ENCODE measurements at places on chromosomes 3 and 15.

GRCh38 chr3:65975032-65975431 lies 63.7 kb downstream of the MAGI1 start:
- H3K4me3 ChIP-seq: no peak overlapping the region
- no peaks in the 10 kb centered on the region for H3K36me3 ChIP-seq
- no peaks in the 10 kb centered on the region for H3K27me3 ChIP-seq

DNA sequence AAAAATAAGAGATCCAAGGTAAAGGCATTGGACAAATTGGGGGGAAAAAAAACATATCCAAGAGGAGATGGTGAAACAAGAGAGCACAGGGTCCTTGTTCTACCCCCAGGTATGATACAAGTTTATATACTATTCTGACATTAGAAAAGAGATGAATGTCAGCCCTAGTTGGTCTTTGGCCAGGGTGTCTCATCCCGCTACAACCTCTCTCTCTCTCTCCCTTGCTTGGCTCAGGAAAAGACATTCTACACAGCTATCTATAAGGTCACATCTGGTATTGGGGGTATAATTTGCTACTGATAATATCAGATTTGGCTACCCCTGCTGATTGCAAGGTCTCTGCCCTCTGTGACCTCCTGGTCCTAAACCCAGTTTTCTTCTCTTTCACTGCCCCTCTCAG lies 117.2 kb downstream of the GOLIM4 start:
- H3K27ac ChIP-seq: no peak overlapping the region
- H3K4me1 ChIP-seq: no peaks in the 10 kb centered on the region
- no peak overlapping the region for H3K4me3 ChIP-seq
- no peaks in the 10 kb centered on the region for H3K27me3 ChIP-seq
- no peaks in the 10 kb centered on the region for H3K36me3 ChIP-seq
- no peak for DNase-seq

DNA sequence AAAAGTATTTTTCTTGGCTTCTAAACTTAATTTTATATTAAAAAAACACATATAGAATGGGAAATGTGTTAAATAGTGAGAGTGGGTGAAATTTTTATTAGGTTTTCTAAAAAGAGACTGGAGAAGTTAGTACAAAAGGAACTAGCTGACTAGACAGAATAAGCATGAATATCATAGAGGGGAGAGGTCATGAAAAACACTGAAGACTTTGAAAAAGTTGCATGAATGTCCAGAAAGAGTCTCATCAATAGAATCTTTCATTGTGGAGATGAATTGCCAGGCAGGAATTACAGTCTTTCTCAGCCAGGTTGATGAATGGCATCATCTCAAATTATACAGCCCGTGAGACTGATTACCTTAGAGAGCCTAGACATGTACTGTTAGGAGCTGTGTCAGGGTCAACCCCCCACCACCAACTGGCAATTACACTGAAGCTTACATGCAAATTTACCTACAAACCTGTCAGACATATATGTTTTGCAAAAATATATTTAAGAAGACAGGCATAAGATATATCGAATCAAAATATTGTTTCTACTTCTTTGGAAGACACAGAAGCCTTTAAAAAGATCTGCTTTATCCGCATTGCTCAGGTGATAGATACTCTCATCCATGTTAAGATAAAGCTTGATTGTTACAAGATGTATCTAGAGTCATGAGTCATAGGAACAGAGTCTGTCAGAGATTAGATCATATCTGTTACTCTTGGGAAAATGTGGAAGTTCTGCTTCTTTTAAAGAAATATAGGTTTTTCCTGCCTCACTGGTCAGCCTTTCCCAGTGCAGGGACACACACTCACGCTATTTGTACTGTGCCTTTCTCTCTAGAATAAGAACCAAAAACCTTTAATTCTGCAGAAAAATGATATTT lies 34.8 kb upstream of the PFN2 start:
- no peak overlapping the region for H3K4me3 ChIP-seq
- H3K27ac ChIP-seq: no peak overlapping the region
- no peaks in the 10 kb centered on the region for H3K36me3 ChIP-seq
- no peaks in the 10 kb centered on the region for H3K4me1 ChIP-seq

- no peaks in the 10 kb centered on the region for H3K27me3 ChIP-seq
- H3K27ac ChIP-seq: no peak overlapping the region
- H3K4me3 ChIP-seq: no peak overlapping the region
- peaks cover 4% of the 10 kb centered on the region for H3K36me3 ChIP-seq
- no peaks in the 10 kb centered on the region for H3K4me1 ChIP-seq
These were observed 44.7 kb downstream of the ATP11B start for GRCh38 chr3:182837855-182838454.

GRCh38 chr3:99747915-99748314 lies 69.7 kb upstream of the CMSS1 start:
- H3K27ac ChIP-seq: no peak overlapping the region
- no peaks in the 10 kb centered on the region for H3K27me3 ChIP-seq
- H3K36me3 ChIP-seq: no peaks in the 10 kb centered on the region
- no peak for DNase-seq
- no peak overlapping the region for H3K4me3 ChIP-seq

GRCh38 chr3:185659942-185660921 lies 74.1 kb downstream of the SENP2 start:
- H3K4me1 ChIP-seq: peaks cover 49% of the 10 kb centered on the region
- no peak for DNase-seq
- H3K4me3 ChIP-seq: peak overlapping the region; percentile 45
- no peaks in the 10 kb centered on the region for H3K27me3 ChIP-seq
- H3K27ac ChIP-seq: no peak overlapping the region

- DNase-seq: no peak
- no peaks in the 10 kb centered on the region for H3K36me3 ChIP-seq
- no peak overlapping the region for H3K27ac ChIP-seq
- no peaks in the 10 kb centered on the region for H3K27me3 ChIP-seq
- H3K4me1 ChIP-seq: no peaks in the 10 kb centered on the region
- H3K4me3 ChIP-seq: no peak overlapping the region
These were observed 16.0 kb upstream of the MEGF11 start for GRCh38 chr15:66269326-66270090.

DNA sequence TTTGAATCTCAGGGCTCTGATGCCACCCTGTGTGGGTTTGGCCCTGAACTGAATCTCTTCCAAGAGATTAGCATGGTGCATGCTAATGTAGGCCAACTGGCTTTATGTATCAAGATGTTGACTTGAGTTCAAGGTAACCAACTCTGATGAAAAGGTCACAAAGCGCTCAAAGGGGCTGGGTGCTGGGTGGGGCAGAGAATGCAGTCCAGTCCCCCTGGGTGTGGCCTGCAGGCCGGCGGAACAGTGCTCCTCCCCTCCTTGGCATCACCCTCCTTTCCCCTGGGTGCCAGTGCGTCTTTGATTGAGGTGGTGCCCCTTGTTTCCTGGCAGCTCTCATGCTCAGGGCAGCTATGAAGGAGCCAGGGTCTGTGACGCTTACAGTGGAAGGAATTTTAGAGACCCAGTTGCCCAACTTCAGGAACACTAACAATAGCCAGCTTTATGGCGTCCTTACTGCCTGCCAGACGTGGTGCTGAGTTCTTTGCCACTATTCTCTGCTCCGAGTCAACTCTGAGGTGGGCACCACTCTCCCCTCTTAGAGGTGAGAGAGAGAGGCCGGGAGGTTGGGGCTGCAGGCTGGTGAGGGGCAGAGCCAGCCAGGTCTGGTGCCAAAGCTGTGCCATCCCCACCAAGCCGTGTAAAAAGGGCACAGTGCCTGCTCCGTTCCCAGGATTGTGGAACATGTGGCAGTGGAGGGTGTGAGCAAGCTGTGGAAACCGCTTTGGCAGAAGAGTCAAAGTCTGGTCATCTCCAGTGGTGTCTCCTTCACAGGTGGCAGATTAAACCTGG lies 9.8 kb downstream of the SYNM start:
- peak overlapping the region; percentile 29 for H3K4me3 ChIP-seq
- DNase-seq: no peak
- H3K36me3 ChIP-seq: peaks cover 2% of the 10 kb centered on the region
- H3K27ac ChIP-seq: peak overlapping the region; percentile 79
- H3K4me1 ChIP-seq: peaks cover 17% of the 10 kb centered on the region
- no peaks in the 10 kb centered on the region for H3K27me3 ChIP-seq

- H3K27me3 ChIP-seq: no peaks in the 10 kb centered on the region
- no peaks in the 10 kb centered on the region for H3K4me1 ChIP-seq
- no peak for DNase-seq
- no peaks in the 10 kb centered on the region for H3K36me3 ChIP-seq
- no peak overlapping the region for H3K4me3 ChIP-seq
These were observed 851 bp upstream of the TEX55 start for GRCh38 chr3:119145128-119145499.

DNA sequence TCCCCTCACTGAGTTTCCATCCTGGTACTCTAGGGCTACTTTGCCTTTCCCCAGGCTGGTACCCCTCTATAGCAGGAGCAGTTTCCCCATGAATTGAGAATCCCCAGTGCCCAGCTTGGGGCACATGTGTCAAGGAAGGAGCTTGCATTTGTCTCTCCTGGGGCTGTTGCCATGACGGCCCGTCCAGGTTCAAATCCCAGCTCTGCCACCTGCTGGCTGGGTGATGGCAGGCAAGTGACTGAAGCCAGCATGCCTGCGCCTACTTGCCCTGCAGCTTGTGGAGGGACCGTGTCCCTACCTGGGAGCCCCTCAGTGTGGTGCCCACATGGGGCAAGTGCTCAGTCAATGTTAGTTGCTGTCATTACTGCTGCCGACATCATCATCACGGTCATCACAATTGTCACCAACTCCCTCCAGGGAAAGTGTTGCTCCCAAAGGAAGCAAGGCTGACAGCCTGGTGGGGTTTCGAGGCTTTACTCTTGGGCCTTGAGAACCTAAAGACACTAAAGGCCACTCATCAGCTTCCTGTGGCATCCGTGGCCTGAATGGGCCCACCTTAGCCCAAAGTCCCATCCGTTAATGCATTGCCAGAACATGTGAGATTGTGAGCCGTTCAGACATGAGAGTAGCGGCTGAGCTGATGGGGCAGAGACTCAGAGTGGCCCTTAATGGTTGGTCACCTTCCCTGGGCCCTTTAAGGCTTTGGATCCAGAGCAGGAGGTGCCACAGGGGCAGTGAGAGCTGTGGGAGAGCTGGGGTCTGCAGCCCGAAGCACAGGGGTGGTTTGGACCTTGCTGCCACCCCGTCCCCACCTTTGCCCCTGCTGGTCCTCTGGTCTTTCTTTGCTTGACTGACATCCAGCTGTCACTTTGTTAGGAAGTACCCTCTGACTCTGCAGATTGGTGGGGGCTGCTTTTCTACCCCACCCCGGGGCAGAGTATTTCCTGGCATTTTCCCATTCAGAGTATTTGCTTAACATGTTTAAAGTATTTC lies 144.4 kb downstream of the DNAJB8 start:
- H3K4me1 ChIP-seq: peaks cover 11% of the 10 kb centered on the region
- H3K27me3 ChIP-seq: no peaks in the 10 kb centered on the region
- DNase-seq: no peak
- no peaks in the 10 kb centered on the region for H3K36me3 ChIP-seq
- H3K4me3 ChIP-seq: no peak overlapping the region
- H3K27ac ChIP-seq: no peak overlapping the region

DNA sequence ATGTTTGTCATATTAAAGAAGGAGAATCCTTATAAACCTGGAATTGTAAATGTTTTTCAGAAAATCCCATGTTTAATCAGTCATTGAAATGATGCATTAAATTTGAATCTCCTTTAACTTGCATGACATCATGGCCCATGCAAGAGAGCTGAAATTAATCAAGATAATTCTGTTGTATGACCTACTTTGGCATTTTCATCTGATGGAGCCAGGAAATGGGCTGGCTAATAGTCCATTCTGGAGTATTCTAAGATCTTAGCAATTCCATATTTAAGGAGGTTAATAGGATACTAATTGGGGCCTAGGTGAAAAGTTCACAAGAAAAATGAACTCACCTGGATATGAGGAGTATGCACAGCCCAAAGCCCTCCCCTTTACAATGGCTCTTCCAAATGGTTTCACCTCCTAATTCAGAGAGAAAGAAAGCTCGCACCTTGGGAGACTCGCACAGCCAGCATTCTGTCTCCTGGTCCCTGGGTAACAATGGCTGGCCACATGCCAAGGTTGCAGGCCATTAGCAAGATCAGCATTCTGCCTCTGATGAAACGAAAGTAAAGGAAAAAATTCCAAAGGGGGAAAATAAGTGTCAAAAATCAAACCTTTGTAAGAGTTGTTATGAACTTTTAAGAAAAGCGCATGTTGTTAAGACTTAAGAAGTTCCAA lies 786.4 kb downstream of the MCTP2 start:
- DNase-seq: no peak
- H3K27me3 ChIP-seq: no peaks in the 10 kb centered on the region
- no peak overlapping the region for H3K4me3 ChIP-seq
- H3K27ac ChIP-seq: no peak overlapping the region
- H3K36me3 ChIP-seq: no peaks in the 10 kb centered on the region

- no peaks in the 10 kb centered on the region for H3K27me3 ChIP-seq
- H3K36me3 ChIP-seq: no peaks in the 10 kb centered on the region
- DNase-seq: no peak
- no peaks in the 10 kb centered on the region for H3K4me1 ChIP-seq
- H3K4me3 ChIP-seq: no peak overlapping the region
These were observed 58.0 kb downstream of the MCF2L2 start for GRCh38 chr3:183370391-183370790.

- no peaks in the 10 kb centered on the region for H3K36me3 ChIP-seq
- H3K4me1 ChIP-seq: no peaks in the 10 kb centered on the region
- H3K27me3 ChIP-seq: no peaks in the 10 kb centered on the region
These were observed 79.3 kb downstream of the ADAMTSL3 start for GRCh38 chr15:83733206-83733605.

GRCh38 chr3:153319705-153320554 lies 157.9 kb downstream of the RAP2B start:
- H3K4me1 ChIP-seq: peaks cover 24% of the 10 kb centered on the region
- H3K27me3 ChIP-seq: no peaks in the 10 kb centered on the region
- no peak overlapping the region for H3K27ac ChIP-seq
- no peaks in the 10 kb centered on the region for H3K36me3 ChIP-seq
- peak overlapping the region; percentile 51 for H3K4me3 ChIP-seq

GRCh38 chr15:40456299-40456712 lies 14.5 kb upstream of the CHST14 start:
- H3K4me1 ChIP-seq: peaks cover 5% of the 10 kb centered on the region
- peaks cover 11% of the 10 kb centered on the region for H3K36me3 ChIP-seq
- H3K27me3 ChIP-seq: no peaks in the 10 kb centered on the region

GRCh38 chr3:66520724-66521123 lies 19.9 kb upstream of the LRIG1 start:
- no peak overlapping the region for H3K27ac ChIP-seq
- no peaks in the 10 kb centered on the region for H3K4me1 ChIP-seq
- no peaks in the 10 kb centered on the region for H3K27me3 ChIP-seq
- no peaks in the 10 kb centered on the region for H3K36me3 ChIP-seq

DNA sequence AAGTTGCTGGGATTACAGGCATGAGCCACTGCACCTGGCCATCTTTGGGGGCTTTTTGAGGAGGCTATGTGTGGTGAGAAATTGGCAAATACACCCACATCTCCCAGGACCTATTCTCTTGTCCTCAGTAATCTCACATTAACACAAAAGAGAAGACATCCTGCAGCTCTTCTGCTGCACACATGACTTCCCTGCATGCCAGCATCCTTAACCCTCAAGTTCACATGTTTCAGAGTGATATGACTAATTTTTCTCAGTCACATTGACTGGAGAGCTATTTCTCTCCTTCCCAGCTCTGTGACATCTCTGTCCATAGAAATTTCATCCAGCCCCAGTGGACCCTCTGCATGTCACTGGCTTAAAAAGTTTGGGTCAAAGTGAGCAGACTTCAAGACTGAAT lies 1.9 kb upstream of the SKIC8 start:
- H3K27me3 ChIP-seq: no peaks in the 10 kb centered on the region
- H3K27ac ChIP-seq: no peak overlapping the region
- H3K4me3 ChIP-seq: no peak overlapping the region
- no peaks in the 10 kb centered on the region for H3K36me3 ChIP-seq
- peaks cover 3% of the 10 kb centered on the region for H3K4me1 ChIP-seq
- DNase-seq: no peak

Data from thoracic aorta (tissue), 2 donors.